ENCODE measurements at places on chromosomes 5 and 9.

DNA sequence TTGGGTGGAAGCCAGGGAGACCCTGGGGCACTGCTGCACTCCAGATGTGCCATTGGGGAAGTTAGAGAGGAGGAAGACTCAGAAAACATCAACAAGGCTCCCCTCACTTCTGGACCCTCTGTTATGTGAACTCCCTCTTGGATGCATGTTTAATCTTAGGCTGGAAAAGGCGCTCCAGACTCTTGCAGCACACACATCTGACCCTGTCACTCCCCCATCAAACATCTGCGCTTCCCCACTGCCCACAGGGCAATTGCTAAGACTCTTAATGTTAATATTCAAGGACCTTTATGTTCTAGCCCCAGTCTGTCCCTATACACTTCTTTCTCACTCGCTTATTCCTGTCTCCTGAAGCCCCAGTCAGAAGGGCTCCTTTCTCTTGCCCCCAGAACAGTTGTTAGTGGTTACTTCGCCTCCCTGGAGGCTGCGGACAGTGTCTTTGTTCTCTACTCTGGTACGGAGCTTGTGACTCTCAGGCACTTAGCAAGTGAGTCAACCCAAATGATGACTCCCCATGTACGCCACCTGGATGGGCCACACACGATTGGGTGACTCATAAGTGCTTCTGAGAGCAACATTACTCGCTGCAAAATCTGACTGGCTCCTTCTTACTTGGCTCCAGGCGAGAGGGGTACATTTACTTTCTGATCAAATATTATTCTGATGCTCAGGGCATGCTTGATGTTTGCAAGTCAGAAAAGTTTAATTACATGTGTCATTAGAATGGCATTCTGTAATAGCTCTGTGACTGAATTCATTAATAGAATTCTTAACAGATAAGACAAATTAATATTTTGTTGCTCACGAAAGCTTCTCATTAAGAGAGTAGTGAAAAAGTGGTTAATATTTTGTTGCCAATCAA lies 193.6 kb downstream of the HSPA4 start:
- peak; percentile 23 for DNase-seq

DNA sequence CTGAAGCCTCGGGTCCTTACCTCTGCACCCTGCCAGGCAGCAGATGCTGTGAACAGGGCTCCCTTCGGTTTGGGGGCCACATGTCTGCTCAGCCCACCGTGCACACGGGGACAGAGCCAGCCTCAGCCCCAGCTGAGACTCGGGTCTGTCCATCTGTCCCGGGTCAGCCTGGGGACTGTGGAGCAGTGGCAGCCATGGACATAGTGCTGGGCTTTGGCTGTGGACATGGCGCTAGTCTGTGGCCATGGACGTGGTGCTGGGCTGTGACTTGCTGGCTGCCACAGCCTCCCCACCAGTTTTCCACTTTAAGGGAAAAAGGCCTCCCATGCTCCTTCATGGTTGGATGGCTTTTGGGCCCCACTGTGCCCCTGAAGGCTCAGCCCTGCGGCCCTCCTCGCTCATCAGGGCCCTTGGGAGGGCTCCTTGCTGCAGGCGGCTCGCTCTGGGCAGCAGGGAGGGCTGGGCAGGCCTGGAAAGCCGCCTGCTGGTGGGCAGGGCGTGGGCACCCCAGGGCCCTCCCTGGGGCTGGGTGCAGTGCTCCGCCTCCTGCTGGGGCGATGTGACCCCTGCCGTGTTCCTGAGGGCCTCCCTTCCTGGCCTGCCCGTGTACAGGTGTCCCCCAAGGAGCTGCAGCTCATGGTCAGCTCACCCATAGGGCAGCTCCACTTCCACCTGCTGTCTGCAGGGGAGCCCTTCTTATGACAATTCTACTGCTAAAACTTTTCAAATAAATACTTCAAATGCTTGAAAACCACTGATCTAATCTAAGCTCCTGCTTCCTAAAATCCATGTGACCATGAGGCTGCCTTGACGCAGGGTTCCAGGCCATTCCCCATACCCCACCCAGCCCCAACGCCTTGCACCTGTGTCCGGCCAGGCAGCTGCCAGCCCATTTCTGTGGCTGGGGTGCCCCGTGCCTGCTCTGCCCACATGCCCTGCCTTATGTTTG lies 112.1 kb upstream of the LMX1B start:
- no peak for DNase-seq

GRCh38 chr5:121251954-121252353 lies 599.7 kb upstream of the FTMT start:
- no peak for DNase-seq

DNA sequence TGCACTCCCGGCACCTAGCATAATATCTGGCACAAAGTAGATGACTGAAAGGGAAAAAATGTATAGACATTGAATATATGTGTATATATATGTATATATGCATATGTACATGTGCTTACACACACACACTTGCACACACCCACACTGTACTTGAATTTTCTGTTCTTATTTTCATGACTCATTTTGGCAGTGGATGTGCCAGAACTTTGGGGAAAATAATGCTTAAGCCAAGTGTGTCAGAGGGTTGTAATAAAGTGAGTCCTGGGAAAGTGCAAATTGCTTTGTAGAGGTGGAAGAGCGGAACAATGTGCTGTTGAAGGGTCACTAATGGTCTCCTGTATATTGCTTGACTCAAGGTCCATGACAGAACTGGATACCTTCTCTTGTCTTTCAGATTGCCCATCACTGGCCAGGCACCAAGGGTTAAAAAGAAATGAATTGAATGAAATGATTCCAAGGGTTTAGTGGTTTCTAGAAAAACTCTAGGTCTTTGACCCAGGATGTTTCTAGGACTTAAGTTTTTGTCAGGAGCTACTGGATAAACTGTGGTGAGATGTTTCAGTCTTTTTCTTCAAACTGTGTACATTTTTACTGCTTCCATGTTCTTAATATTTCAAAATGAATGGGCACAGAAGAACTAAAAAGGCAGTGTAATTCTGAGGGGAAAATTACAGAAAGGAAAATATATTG lies 129.9 kb upstream of the MOCS2 start:
- DNase-seq = no peak

DNA sequence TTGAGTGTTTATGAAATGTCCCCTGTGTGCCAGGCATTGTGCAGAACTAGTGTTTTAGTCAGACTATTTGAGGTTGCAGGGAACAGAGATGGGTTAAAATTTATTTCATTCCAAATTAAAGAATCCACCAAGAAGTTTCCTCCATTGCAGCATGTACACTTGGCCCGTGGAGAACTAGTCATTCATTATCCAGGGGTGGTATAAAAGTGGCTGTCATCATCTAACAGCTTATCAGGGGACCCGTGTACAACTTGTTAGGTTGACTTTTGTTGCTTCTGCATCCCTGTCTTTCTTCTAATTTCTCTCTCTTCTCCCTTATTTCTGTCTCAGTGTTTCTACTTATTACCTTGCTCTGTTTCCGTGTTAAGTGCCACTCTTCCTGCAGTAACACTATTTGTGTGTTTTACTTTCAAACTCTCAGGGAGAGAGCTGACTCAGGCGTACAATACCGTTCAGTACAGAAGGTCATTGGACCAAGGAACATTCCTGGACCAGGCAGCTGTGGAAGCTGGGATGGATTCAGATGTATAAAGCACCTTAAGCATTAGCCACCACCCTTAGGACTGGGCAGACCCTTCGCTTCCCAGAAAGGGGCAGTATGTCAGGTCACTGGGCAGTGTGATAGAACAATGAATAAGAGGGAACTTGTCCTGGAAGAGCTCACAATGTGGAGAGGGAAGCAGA lies 36.1 kb downstream of the MAP3K1 start:
- no peak for DNase-seq

GRCh38 chr9:34636791-34637355 lies 714 bp downstream of the SIGMAR1 start:
- no peak for DNase-seq

DNA sequence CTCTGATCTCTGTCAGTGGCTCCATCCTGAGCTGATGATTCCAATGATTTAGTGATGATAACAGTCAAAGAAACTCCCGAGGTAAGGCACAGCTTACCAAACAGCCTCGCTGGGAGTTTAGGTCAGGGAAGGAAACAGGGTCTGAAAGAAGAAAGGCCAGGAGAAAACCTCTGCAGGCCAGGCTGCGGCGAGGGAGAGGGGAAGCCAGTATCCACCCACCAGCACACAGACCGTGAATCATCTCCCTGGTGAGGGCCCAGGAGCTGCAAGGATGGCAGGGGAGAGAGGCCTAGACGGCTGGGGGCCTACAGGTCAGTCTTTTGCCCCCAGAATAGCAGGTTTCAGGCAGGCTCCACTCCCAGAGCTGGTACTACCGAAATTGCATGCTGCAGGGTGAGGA lies 590.5 kb downstream of the CCDC171 start:
- no peak for DNase-seq

DNA sequence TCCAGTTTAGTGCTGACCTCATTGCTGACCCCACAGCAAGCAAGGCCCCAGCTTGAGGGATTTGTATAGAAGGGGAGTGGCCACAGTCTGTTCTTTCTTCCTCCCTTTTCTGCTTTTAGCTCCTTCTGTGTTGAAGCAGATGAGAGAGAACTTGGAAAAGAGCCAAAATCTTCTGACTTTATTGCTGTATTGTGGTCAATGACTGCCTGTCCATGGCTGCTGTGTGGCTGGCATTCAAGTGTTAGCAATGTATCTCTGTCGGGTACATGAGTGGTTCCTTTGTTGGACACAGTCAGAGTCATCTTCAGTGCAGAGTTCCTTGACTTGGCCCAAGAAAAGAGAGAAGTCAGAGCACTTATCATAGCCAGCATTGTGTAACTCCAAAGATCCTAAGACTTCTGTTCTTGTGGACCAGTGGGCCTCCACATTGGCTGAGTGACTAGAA lies 154.1 kb downstream of the LRRC70 start:
- no peak for DNase-seq

DNA sequence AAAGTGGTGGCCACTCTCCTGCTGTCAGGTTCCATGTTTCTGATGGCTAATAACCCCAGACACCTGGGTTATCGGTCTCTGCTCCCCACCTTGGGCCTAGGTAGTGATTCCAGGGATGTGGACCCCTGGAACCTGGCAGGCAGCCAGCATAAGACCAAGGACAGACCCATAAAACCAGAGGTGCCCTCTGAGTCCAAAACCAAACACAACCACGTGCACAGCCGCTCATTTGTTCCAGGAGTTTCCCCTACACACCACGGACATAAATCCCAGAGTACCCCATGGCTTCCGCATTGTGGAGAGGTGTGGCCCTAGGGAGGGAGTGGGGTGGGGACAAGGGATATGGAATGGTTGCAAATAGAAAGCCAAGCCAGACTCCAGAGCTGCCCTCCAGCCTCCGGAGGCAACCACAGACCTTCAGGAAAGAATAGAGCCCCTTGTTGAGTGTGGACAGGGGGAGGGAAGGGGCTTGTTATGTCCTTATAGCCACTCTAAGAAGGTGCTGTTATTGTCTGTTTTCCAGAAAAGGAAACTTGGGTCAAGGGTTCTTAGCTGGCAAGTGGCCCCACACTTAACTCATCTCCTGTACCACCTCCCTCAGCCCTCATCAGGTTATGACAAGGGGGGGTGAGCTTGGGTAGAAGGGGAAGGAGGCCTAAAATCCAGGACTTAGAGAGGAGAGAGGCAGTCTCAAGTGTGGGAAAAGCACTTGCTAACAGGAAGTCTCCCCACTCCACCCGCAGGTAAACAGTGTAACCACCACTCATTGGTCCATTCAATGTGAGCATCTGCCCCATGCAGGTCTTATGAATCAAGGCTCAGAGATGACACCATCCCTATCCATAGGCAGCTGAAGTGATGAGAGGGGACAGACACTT lies 23.6 kb upstream of the CYSTM1 start:
- no peak for DNase-seq

- DNase-seq = no peak
Observed at GRCh38 chr5:931570-932145, 39.0 kb downstream of the TRIP13 start.

DNA sequence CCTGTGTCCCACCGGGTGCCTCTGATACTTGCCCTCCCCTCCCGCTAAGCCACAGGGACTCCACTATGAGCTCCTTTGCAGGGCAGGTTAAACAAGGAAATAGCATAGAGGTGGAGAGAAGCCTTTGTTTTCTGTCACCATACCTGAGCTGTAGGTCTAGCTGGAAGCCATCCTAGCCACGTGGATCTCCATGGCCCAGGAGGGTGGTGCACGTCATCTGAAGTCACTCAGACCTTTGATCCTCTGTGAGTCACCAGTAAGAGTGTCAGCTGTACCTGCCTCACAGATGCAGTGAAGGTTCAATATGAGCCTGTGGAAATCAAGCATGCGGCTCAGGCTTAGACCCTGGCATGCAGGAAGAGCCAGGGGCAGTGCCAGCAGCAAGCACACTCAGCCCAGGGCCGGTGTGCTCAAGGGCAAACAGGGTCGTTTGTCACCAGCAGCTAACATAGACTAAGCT lies 55.1 kb downstream of the ASS1 start:
- DNase-seq = no peak

DNA sequence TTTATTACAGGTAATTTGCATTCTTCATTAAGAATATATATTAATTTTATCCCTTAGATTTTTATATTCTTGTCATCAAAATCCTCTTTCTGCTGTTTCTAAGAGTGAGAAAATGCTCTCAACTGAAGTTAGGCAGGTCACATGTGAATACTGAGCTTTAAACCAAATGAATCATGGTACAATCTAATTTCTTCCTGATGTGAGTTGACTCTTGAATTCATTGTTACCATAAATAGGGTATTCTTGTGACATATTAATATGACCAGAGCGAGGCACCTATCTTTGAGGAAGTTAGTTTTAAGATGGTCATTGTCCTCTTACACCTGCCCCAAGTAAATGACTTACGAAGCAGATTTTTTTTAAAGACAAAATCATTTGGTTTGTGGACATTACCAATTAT lies 17.4 kb downstream of the C9orf85 start:
- no peak for DNase-seq

GRCh38 chr5:143432658-143433239 lies 29.3 kb upstream of the NR3C1 start:
- DNase-seq = no peak

- DNase-seq = no peak
Observed at GRCh38 chr5:107331882-107332281, 338.9 kb downstream of the EFNA5 start.

- no peak for DNase-seq
Observed at GRCh38 chr5:142925795-142926194, 155.6 kb downstream of the ARHGAP26 start.

GRCh38 chr9:98318834-98319478 lies 63.5 kb upstream of the TBC1D2 start:
- DNase-seq = no peak

- DNase-seq = no peak
Observed at GRCh38 chr5:159758189-159758588, 158.1 kb upstream of the ADRA1B start.

DNA sequence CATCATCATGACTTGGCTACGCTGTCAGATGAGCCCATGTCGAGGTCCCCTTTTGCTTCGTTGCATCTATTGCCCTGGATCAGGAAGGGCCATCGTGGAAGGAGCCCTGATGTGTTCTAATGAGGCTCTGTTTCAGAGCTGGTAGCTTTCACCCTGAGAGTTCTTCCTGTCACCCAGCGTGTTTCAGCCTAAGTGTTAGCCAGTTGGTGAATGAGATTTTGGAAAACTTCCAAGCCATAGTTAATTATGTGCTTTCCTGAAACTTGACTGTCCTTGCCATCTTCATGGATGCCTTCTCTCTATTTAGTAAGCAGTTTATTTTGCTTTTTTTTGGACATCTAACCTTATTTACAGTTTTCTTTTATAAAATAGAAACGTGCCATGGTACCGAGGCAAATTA lies 1695.4 kb upstream of the WWC1 start:
- no peak for DNase-seq

- DNase-seq = no peak
Observed at GRCh38 chr9:133058550-133059320, 3.0 kb upstream of the CEL start.

GRCh38 chr5:98927242-98927988 lies 1.4 kb downstream of the CHD1 start:
- DNase-seq = no peak

GRCh38 chr9:88775559-88775958 lies 215.7 kb upstream of the S1PR3 start:
- no peak for DNase-seq

All from GOT3 (cell line).